Right renal pelvis (tissue), 4 donors: ENCODE measurements at places on chromosomes 7 and 10. TPM values are rescaled to one million over a fixed set of nuclear protein-coding genes. Genes with fewer than 3 reads are reported as not detected.

The RARRES2 gene
- 77.7 TPM for polyA plus RNA-seq

The TRIM4 gene
- polyA plus RNA-seq: 44.8 TPM

The MMP21 gene
- 0.35 TPM for polyA plus RNA-seq

The PTPRN2 gene
- polyA plus RNA-seq: 7.4 TPM

The CDK14 gene
- 39.1 TPM for polyA plus RNA-seq

The CCDC146 gene
- polyA plus RNA-seq: 21.2 TPM
